ENCODE measurements at places on chromosomes 3 and 15. TPM values are rescaled to one million over a fixed set of nuclear protein-coding genes. Genes with fewer than 3 reads are reported as not detected.

DNA sequence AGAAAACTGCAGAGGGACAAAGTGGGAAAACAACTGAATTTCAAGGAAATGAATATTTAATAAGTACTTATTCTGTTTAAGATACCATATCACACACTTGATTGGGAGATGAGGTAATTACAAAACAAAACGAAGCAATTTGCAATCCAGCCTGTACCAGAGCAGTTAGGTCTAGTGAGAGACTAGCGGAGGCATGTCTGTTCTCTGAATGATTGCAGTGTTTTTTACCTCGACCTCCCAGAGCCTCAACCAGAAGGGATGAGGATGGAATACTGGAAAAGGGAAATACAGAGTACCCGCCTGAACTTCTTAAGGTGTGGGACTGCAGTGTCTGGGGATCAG lies 59.5 kb downstream of the PIK3CB start:
- no peak for DNase-seq

DNA sequence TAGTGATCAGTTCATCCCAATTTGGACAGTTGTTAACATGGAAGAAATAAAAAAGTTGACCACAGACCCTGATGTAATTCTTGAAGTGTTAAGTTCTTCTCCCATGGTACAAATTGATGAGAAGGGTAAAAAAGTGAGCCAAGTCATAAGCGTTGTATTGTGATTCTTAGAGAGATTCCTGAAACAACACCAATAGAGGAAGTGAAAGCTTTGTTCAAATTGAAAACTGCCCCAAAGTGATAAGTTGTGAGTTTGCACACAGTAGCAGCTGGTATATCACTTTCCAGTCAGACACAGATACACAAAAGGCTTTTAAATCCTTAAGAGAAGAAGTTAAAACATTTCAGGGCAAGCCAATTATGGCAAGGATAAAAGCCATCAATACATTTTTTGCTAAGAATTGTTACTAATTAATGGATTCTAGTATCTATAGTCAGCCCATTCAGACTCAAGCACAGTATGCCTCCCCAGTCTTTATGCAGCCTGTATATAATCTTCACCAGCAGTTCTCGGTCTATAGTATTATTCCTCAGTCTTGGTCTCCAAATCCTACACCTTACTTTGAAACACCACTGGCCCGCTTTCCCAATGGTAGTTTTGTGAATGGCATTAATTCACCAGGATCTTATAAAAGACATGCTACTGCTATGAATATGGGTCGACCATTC lies 38.2 kb downstream of the CDIN1 start:
- no peak for DNase-seq

DNA sequence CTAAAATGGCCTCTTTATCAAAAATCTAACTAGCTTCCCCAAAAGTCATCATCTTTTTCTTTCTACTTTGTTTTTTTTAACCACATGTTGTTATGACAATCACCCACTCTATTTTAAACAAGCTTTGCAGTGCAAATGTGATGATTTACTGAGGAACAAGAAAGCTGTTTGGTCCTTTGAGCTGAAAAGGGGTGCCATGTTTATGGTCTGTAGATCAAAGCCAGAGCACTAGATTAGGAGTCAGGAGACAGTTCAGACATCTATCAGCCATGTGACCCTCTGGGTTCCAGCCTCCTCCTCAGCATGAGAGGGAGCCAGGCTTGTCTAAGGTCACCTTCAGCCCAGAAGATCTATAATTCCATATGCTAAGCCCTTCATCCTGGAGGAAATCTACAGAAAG lies 65.9 kb downstream of the RPL22L1 start:
- DNase-seq: no peak

DNA sequence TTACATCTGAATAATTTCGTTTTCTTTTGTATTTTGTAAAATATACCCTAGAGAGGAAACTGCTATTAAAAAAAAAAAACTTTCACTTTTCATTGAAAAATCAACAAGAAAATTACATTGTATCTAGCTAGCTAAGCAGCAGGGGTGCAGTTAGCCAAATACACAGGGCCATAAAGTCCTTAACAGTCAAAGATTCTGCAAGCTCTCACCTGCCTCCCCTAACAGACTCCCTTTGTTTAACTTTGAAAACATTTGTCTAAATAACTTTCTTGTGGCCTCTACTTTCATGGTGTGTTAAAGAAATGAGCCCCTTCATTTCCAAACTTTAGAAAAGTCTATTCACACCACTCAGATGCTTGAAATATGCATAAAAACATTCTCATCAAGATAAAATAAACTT lies 23.3 kb downstream of the CBLB start:
- DNase-seq: no peak

DNA sequence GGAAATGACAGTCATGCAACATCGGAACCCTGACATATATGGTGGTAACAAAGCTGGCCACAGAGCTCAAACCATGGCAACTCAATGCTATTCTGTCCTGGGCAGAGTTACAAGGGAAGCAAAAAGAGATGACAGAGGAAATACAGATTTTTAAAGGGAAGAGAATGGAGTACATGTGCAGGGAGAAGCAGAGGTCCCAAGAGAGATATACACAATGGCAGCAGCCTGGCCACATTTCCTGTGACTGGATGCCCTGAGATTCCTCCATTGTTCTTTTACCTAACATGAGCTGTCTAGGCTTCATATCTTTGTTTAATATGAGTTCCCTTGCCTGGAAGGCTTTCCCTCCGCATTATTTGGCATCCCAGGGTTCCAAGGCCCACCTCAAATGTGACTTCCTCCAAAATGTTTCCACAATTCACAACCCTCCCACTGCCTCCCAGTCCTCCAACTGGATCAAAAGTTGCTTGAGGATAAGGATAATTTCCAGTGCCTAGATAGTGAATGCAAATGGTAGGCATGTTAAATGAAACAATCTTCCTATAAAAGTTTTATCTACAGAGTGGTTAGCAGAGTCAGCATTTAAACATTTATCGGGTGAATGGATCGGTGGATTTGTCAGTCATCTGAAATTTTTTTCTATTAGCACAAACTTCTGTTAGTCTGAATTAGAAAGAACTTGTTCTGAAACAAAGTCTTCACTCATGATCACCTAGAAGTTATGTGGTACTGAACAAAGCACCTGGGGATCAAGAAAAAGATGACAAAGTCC lies 86.2 kb downstream of the DHX30 start:
- DNase-seq: no peak

DNA sequence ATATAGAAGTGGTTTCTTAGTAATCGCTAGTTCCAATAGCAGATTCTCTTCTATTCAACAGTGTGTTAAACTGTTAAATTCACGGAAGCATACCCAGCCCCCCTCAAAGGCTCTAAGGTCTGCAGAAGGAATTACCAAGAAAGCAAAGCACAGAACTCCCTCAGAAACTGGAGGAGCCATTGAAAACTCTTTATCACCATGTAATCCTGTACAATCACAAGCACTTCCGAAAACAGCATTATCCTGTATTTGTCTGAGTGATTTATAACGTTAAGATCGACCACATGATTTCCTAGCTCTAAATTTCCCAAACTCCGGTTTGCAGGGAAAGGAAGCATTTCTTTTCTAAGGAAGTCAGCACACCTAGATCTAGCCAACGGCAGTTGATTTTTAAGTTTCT lies 20.0 kb downstream of the MYO1E start:
- DNase-seq: no peak

Gene GOLGA8Q
- 0.49 TPM for total RNA-seq

- no peak for DNase-seq
Observed at GRCh38 chr15:76391847-76392246, 55.3 kb downstream of the ISL2 start.

- no peak for DNase-seq
Observed at GRCh38 chr3:155488671-155489070, 195.2 kb upstream of the STRIT1 start.

- no peak for DNase-seq
Observed at GRCh38 chr3:147872568-147872967, 463.4 kb downstream of the ZIC1 start.

All from activated CD4-positive, alpha-beta T cell treated with anti-CD3 and anti-CD28 coated beads for 36 hours (primary cell).